Tibial nerve (tissue), 4 donors: ENCODE measurements at places on chromosomes 5 and 9. TPM values are rescaled to one million over a fixed set of nuclear protein-coding genes. Genes with fewer than 3 reads are reported as not detected.

- DNase-seq = no peak
Observed at GRCh38 chr5:127358740-127359139, 68.1 kb downstream of the MEGF10 start.

Gene OSMR
- 35.8 TPM for total RNA-seq

Gene PRRX2
- 15.3 TPM for total RNA-seq

DNA sequence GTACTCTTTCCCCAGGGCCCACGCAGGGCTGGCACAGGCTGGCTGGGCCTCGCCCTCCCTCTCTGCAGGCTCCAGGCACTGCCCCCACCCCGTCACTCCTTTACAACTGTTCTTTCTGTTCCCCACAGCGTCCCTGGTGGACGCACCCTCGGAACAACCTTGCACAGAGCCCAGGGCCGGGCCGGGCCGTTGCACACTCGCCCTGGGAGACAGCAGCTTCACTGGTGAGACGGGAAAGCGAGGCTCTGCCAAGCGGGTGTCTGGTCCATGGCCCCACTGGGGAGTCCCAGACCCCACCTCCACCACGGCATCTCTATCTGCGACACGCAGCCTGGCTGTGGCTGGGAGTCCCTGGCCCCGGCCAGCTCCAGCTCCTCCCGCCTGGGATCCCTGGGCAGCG is 18.4 kb upstream of the QSOX2 start:
- no peak for DNase-seq

GRCh38 chr5:32720300-32720699 is 9.2 kb downstream of the NPR3 start:
- DNase-seq = no peak

DNA sequence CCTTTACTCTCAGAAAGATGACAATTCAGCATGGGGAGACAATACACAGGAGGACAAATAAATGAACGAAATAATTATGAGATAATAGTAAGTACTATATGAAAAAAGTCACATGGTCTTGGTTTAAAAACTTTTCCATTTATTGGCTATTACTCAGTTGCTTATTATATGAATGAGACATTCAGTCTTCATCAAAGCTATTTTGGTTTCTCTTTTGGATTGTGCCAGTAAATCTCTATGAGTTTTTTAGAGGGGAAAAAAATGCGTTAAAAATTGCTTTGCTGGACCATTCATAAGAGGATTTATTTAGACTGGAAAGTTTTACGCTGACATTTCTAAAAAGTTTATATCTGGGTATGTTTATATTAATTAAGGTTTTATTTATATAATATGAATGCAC is 137.7 kb downstream of the AOPEP start:
- DNase-seq = no peak

DNA sequence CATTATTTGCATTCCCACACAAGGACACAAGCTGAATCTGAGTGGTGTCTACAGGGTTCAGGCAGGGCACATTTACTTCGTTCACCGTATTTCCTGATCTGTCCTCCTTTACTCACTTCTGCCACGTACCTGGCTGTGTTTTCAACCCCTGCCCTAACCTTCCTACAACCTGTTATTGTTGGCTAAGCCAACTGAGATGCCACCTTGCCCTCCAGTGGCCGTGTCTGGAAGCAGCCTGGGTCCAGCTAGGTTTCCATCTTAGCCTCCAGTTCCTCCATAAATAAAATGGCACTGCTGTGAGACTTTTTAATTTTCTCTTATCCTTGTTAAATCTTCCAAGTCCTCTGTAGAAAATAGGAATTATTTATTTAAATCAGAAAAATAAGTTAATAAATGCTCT is 64.8 kb downstream of the ATP10B start:
- no peak for DNase-seq

DNA sequence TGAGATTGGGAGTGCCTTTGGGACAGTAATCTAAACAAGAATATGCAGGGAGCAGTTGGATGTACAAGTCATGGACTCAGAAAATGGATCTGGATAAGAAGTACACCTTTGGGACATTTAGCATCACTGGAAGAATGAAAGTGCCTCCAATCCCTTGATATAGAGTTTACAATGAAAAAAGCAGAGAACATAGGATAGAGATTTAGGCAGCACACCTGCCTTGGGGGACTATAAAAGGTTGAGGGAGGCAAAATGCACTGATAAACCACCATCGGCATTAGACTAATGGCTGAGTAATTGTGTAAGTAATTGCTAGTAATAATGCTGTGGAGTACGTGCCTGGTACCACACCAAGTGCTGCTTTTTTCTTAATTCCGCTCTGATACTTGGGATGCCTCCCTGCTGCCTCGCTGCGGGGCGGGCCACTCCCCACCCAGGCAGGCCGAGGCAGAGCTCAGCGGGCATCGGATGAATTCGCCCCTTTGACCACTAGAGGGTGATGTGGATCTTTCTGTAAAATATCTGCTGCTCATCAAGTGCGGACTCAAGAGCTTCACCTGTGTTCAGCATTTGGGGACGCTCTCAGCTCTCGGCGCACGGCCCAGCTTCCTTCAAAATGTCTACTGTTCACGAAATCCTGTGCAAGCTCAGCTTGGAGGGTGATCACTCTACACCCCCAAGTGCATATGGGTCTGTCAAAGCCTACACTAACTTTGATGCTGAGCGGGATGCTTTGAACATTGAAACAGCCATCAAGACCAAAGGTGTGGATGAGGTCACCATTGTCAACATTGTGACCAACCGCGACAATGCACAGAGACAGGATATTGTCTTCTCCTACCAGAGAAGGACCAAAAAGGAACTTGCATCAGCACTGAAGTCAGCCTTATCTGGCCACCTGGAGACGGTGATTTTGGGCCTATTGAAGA is 99.9 kb downstream of the ANKRD18B start:
- no peak for DNase-seq

GRCh38 chr9:116238776-116239340 is 85.3 kb downstream of the PAPPA start:
- no peak for DNase-seq

- DNase-seq = no peak
Observed at GRCh38 chr9:134226221-134226930, 62.0 kb upstream of the RNU6ATAC start.

DNA sequence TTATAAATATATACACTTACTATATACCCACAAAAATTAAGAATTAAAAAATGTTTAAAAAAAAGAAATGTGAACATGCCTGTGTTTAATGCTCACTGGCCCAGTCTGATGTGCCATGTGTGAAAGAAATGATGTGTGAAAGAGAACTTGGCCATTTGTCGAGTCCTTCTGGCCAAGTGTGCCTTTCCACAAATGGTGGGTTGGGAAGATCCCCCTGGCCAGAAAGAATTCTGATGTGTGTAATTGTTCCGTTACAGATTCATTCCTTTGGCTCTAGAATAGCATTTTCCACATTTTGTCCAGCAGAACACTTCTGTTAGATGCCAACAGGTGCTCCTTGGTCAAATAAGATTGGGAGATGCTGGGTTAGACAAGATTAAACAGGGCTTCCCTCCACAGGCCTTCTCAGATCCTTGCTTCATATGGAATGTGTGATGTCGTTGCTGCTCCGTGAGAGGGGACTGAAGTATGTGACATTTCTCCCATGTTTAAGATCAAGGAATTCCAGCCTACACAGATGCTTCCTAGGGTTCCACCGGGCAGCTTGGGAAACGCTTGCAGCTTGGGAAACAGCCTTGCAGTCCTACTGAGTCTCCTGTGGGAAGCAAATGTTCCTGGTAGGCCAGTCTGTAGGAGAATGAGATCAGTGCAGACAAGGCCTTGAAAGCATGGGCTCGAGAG is 32.1 kb downstream of the GDNF start:
- DNase-seq = no peak

Gene ADAMTS19
- 2.7 TPM for total RNA-seq

- DNase-seq = no peak
Observed at GRCh38 chr9:6305954-6306563, 22.1 kb upstream of the TPD52L3 start.

- no peak for DNase-seq
Observed at GRCh38 chr5:994821-995220, 13.8 kb upstream of the NKD2 start.

Gene LCN10
- total RNA-seq = 8.8 TPM

GRCh38 chr5:178291969-178292825 is 59.6 kb upstream of the PHYKPL start:
- DNase-seq = no peak

Gene GCNT1
- total RNA-seq = 3.1 TPM

DNA sequence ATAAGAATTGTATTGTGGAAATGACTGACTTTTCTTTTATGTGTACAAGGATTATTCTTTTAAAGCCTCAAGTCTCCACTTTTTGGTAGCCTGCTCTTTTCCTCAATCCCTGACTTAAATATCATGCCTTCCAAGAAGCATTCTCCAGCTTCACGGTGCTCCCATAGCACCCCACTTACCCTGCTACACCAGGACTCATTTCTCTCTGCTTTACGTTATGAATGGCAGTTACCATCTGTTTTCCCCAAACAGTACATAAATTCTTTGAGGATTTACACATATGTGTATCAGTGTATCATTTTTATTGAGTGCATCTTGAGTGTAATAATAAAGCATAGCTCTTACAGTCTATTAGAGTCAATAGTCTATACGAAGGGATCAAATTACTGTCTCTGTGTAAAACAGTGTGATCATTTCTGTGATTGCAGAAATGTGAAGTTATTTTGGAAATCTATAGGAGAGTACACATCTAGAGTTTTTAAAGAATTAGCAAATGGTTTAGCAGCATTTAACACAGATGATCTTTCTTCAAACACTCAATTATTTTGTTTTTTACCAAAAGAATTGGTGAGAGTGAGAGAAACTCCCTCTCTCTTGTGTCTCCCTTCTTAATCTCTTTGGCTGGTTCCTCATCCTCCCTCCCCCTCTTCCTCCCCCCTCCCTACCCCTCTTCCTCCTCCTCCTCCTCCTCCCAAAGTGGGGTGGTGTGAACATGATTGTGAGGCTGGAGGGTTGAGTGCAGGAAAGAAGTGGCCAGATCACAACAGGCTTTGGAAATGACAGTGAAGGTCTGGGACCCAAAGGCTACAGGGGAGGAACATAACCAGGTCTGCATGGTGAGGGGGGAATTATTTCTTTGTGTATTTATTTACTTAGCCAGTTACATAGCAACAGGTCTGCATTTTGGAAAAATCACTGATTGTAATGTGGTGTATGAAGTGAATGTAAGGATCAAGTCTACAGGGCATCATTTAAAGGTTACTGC is 27.6 kb upstream of the ECM2 start:
- DNase-seq = no peak

Gene TNFSF15
- total RNA-seq = 2.1 TPM

Gene PCDHGB3
- total RNA-seq = 9.4 TPM

DNA sequence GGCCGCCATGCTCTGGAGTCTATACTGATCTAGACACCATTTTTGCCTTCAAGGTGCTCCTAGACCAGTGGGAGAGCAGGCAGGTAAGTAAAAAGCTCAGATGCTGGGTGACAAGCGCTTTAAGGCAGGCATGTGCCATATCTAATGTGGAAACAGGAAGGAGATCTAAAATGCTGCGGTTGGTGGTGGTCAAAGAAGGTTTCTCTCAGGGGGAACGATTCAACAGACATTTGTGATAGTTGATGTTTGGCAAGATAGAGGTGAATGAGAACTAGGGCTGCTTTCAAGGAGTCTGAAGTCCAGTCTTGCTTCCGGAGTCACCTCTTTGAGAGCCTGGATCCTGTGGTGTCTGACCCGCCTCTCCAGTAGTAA is 146.2 kb upstream of the KLF4 start:
- DNase-seq = no peak

GRCh38 chr9:132372177-132373095 is 17.6 kb upstream of the SETX start:
- peak; percentile 55 for DNase-seq

DNA sequence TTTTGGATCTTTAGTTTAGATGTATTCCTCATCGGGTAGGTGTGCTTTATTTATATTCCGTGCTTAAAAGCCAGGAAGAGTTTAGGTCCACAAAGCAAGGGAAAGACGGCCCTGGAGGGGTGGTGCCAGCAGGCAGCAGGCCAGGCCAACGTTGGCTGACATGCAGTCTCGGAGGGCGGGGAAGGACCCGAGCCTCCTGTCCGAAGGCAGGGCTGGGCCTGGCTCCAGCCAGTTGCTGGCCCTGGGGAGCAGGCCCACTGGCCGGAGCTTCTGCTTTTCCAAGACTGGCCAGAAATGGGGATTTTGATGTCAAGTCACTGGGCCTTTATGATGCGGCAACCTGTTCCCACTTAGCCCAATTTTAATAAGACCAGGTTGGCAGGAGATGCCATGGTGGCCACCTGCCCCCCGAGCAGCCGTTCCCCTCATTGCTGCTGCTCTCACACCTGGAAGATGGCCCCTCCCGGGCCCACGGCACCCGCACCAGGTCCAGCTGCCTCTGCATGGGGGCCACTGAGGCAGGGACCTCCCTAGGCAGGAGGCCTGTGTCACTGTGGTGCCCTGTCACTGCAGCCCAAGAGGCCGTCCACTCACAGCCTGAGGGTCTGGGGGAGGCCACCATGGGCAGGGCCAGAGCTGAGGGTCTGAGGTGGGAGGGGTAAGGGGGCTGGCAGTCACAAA is 23.2 kb downstream of the LPCAT1 start:
- DNase-seq = no peak

Gene CCDC183
- total RNA-seq = 5.1 TPM

GRCh38 chr5:141182248-141182647 is at the start of gene PCDHB16:
PCDHB16 (plus strand) TSS chr5:141182387; CDS start chr5:141182560, 173 bp downstream.
- peak; percentile 43 for DNase-seq

DNA sequence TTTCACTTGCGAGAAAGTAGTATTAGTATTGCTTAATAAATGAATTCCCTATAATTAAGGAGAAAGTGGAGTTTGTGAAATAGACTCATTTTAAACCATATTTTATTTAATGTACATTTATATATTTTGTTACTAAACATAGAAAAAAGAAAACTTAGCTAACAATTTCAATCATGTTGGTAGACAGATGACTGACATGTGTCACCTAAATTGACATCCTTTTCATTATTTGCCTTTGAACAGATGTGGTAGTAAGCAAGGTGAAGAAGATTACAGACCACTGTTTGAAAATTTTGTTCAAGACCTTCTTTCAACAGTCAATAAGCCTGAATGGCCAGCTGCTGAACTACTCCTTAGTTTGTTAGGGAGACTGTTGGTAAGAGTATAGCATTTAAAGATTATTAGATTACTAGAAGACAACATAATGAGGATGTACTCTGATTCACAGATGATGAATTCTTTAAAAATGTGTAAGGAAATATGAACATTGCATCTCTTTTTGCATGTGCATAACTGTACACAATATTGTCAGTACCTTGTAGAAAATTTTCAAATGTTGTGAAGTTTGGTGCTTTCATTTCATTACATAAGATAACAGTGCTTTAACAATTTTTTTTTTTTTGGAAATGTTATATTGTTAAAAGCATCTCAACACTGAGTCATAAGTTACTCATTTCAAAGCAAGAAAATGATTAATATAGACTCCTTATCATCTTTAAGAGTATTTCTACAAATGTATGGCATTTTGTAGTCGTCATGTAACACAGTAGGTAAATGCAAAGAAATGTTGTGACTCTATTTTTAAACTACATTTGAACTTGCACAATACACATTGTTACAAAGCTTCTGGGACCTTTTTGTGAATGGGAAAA is 139.5 kb downstream of the NIPBL start:
- DNase-seq = no peak
